ELF-1 (cell line): ENCODE measurements at places on chromosomes 6 and 20.
A peak's percentile ranks its signal among the peaks of the same experiment; 100 is the strongest.

- DNase-seq = no peak
Observed at GRCh38 chr6:135280375-135281136, 99.4 kb downstream of the MYB start.

DNA sequence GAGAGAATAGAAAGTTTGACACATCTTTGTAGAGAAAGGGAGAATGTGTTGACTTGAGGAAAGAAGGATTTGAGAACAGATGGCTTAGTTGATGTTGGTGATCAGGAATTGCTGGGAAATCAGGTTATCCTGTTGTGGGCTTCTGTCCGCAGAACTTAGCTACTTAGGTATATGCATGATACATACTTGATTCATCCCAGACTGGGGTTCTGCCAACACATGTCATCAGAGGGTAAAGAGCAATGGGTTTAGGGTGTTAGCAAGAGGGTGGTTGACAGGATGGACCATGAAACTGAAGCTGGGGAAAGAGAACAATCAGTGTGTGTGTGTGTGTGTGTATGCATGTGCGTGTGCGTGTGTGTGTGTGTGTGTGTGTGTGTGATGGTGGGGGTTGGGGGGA lies 50.6 kb upstream of the NELFCD start:
- DNase-seq = no peak

DNA sequence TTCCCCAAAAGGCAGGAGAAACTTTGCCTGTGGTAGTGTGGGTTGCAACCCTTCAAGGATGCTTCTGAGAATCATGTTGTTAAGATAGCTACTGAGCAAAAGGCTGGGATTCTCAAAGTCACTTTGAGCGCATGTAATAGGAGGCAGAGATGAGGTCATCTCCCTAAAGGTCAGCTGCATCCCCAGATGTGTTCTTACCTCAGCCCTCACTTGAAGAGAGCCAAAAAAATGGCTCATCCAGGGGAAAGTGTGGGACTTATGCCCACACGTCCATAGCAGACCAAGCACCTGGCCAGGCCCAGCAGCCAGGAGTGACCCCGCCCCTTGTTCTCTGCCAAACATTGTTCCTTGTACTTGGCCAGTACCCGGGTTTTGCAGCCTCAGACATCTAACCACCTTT lies 187.0 kb upstream of the BMP2 start:
- DNase-seq = no peak

- no peak for DNase-seq
Observed at GRCh38 chr6:166566026-166567011, 20.2 kb downstream of the RAMACL start.

DNA sequence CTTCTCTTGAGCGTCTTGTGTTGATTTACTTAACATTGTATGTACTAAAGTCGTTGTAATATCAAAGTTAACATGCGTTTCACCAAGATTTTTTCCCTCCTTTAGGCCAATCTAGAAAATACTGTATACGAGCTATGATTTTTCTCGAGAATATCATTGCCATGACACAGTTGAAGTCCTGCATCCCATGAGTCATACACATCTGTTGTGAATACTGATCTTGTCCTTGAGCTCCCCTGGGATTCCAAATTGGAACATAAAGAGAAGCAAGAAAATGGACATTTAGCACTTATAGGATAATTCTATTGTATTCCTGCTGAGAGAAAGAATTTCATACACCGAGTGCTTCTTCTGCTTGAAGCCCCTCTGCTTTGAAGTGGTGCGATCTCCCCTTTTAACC lies 109.6 kb downstream of the SLC35B3 start:
- no peak for DNase-seq

GRCh38 chr6:170162011-170162774 lies 128.7 kb downstream of the DLL1 start:
- DNase-seq = no peak

- no peak for DNase-seq
Observed at GRCh38 chr20:41046716-41047115, 18.1 kb downstream of the TOP1 start.

- DNase-seq = no peak
Observed at GRCh38 chr20:11252447-11252846, 578.6 kb upstream of the JAG1 start.

DNA sequence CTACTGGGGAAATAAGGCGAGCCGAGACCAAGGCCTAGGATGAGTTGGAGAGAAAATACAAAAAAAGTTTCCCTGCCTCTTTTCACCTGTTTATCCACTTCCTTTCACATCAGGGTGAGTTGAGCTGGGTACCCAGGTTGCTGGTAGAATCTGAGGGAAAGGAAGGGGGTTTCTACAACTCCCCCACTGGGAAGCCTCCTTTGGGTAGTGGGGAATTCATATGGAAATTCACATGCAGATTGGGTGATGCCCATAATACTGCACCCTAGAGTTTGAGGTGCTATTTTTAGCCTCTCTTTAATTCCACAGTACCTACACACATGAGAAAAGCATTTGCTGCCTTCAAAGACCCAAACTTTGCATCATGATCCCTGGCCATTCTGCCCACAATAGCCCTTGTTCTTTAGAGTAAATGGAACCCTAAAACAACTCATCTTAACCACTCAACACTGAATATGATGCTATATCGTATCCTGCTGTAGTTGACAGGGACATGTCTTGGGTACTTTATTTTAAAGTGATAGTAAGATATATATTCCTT lies 2.7 kb downstream of the OSTM1 start:
- DNase-seq = no peak

GRCh38 chr6:139820210-139820609 lies 445.8 kb upstream of the CITED2 start:
- no peak for DNase-seq

GRCh38 chr6:137471986-137472385 lies 22.2 kb downstream of the OLIG3 start:
- DNase-seq = no peak

DNA sequence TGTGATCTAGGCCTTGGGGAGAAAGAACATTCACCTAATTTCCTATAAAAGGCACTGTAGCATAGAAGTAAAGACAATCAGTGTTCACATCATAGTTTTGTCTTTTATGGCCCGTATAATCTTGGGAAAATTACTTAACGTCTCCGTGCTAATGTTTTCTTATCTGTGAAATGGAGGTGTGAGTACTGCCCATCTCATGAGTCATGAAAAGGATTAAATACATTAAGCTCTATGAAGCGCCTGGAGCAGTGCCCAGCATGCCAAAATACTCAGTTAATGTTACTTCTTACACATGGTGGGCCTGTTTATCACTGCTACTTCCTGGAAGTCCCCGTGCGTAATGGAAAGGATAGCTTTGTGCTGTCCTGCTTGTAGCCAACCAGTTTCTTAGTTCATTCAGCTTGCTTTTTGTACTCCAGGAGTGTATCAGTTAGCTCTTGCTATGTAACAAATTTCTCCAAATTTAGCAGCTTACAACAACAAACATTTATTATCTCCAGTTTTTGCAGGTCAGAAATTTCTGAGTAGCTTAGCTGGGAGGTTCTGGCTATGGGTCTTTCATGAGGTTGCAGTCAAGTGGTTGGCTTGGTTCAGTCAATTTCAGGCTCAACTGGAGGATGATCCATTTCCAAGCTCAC lies 103.6 kb upstream of the BMP2 start:
- no peak for DNase-seq

GRCh38 chr6:48978016-48978415 lies 485.0 kb downstream of the MMUT start:
- DNase-seq = no peak

- no peak for DNase-seq
Observed at GRCh38 chr20:63118303-63119120, 97.4 kb downstream of the YTHDF1 start.

DNA sequence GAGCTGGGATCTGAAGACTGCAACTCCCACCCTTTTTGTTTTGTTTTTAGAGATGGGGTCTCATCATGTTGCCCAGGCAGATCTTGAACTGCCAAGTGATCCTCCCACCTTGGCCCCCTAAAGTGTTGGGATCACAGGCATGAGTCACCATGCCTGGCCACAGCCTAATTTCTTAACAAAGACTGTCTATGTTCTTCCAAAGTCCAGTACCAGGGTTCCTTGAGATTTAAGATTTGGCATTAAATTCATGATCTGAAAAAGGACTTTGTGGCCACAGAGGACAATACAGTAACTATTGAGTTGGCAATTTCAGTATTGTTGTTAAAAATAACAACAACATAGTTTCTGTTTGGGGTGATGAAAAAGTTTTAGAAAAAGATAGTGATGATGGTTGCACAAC lies 28.7 kb upstream of the BEND3 start:
- DNase-seq = no peak

- DNase-seq = peak; percentile 43
Observed at GRCh38 chr6:29974901-29975560, 32.7 kb downstream of the HLA-A start.

GRCh38 chr20:34262488-34263288 lies 21.5 kb downstream of the ASIP start:
- peak; percentile 45 for DNase-seq

DNA sequence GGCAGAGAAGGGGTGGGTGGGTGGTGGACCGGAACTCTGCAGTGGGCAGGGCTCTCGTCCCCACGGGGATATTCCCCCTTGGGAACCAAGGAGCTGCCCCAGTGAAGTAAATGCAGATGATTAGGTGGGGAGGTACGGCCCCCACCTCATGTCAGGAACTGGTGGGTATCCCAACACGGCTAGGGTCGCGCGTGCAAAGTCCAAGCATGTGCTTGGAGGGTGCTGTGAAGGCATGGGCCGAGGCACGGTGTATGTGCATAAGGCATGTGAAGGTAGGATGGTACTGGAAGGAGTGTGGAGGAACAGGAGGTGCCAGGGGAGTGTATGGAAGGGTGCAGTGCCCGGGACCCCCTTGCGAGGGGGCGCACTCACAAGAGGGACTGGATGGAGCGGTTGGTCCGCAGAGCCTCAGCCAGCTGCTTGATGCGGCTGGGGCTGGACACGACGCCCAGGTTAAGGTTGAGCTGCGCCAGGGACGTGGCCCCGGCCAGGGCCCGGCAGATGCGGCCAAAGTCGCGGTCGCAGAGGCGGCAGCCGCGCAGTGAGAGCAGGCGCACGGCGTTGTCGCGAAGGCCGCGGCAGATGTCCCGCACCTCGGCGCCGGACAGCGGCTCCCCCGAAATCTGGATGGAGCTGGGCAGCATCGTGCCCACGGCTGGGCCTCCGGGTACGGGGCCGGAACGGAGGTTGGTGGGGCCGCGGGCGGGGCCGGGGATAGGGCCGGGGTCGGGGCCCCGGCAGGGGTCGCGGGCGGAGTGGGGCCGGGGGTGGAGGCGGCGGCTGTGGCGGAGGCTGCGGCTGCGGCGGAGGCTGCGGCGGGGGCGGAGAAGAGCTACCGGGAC lies 783 bp downstream of the LRRC73 start:
- DNase-seq = no peak

GRCh38 chr6:79127660-79128059 lies 49.6 kb upstream of the PHIP start:
- DNase-seq = peak; percentile 23

- peak; percentile 94 for DNase-seq
Observed at GRCh38 chr6:134178161-134179044, 126.0 kb upstream of the SLC2A12 start.

GRCh38 chr6:53701333-53702218 lies 36.0 kb upstream of the KLHL31 start:
- no peak for DNase-seq

DNA sequence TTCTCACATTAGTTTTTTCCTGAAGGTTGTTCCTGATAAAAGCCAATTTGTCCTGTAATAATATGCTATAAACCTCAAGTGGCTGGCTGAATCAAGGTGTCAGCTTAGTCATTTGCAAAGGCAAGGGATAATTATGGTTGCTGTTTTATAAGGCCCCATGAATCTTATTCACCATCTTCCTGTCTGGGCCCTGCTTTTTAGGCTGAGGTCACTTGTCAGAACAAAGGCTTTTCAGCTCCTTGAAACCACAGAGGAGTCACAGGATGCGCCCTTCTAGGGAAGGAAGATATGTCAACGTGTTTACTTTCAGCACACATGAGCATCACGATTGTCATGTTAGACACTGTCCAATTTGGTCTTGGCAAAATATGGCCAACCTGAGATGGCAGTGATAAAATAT lies 64.8 kb upstream of the NAA20 start:
- no peak for DNase-seq

DNA sequence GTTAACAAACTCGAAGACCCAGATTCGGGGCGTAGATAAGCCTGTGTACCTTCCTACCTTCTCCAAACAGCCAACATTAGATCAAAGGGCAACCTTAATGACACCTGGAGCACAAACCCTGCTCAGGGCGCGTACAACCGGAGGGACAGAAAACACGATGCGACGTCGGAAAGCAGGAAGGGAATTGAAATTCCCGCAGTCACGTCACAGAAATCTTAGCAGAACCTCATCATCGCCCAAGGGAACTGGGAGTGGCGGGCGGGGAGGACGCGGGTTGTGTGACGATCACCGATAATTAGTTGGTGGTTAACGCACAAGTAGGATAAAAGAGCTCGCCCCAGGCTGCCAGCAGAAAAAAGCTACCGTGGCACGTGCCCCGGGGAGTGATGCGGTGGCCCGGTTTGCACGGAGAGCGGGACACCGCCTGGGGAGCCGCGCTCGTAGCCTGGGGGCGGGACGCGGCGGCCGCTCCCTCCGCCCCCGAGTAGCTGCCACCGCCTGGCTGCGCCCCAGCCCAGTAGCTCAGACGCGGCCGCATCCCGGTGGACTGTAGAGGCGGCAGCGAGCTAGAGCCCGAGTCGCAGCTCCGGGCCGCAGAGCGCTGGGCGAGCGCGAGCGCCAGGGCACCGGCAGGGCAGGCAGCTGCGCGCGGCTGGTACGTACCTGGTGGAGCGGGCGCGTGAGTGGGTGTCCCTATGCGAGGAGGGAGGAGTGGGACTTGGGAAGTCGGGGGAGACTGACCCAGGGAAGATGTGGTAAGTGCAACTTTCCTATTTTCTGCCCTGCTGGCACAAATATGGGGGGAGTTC lies at the start of gene PKIB:
Gene PKIB, plus strand, starts transcription at position 525 of the 809 bp plus-strand sequence. CDS start 107,390 bp downstream, outside the sequence.
- peak; percentile 94 for DNase-seq

- DNase-seq = peak; percentile 35
Observed at GRCh38 chr6:111604259-111605099, 1.2 kb downstream of the TRAF3IP2 start.

- DNase-seq = no peak
Observed at GRCh38 chr6:12962529-12962928, 246.0 kb downstream of the PHACTR1 start.

GRCh38 chr20:41000628-41001027 lies 28.0 kb upstream of the TOP1 start:
- DNase-seq = no peak

- DNase-seq = no peak
Observed at GRCh38 chr6:167956983-167957492, 40.4 kb upstream of the KIF25 start.

- peak; percentile 18 for DNase-seq
Observed at GRCh38 chr6:13709689-13710551, 1.7 kb downstream of the RANBP9 start.

DNA sequence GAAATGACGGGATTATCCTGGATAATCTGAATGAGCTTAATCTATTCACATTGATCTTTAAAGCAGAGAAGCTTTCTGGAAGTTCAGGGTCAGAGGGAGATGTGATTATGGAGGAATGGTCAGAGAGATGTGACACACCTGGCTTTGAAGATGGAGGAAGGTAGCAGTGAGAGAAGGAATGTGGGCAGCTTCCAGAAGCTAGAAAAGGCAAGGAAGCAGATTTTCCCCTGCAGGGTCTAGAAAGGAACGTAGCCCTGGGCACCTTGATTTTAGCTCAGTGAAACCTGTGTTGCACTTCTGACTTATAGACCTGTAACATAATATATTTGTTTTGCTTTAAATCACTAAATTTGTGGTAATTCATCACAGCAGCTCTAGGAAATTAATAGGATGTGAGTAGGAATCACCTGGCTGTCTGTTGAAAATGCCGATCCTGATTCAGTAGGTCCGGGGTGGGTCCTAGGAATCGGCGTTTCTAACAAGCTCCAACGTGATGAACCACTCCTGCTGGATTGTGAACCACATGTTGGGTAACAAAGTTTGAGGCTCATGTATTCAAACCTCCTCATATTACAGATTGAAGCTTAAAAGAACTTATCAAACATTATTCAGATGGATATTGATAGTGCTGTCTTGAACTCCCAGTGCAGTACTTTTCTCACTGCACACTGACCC lies 157.0 kb downstream of the GJA1 start:
- peak; percentile 16 for DNase-seq
